ENCODE measurements at places on chromosomes 4 and X.

- no peak for DNase-seq
Observed at GRCh38 chr4:8132947-8133705, 25.5 kb downstream of the ABLIM2 start.

- DNase-seq = no peak
Observed at GRCh38 chrX:151240237-151240636, 63.9 kb downstream of the GPR50 start.

DNA sequence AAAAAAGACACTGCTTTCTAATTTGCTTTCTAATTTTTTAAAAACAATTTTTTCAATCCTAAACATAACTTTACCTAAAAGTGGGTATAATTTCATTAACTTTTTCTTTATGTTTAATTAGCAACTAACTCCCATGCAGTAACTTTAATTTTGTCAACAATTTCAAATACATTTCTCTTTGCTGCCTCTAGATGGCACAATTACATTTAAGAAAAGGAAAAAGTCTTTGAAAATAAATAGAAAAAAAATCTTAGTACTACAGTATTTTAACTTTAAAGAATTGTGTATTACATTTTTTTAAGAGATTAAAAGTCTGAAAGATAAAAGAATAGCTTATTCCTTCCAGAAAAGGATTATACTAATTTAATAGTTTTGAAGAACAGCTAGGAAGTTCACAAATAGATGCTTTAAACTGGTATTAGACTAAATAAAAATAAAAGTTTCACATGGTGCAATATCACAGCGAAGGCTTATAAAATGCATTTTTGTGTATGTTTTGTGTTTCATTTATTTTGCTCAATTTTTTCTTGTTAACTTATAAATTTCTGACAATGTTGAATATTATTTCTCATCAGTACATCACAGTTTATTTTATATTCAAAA lies 105.1 kb downstream of the ADGRA3 start:
- no peak for DNase-seq

GRCh38 chr4:5753766-5754528 lies 42.9 kb downstream of the EVC start:
- no peak for DNase-seq

DNA sequence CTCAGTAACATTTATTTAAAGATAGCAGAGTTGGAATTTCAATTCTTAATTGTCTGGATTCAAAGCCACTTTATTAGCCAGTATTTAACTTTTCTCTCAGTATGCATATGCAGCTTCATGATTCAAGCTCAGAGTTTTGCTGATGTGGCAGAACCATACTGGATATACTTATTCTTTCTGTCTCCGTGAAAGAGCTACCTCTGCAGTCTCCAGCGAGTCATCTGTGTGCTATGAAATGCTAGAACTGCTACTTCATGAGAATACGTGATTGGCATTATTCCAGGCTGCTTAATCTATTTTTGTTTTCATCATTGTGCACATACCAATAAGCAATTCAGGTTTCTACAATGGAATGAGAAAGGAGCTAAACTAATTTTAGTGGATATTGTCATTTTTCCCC lies 743.7 kb downstream of the C4orf33 start:
- no peak for DNase-seq

DNA sequence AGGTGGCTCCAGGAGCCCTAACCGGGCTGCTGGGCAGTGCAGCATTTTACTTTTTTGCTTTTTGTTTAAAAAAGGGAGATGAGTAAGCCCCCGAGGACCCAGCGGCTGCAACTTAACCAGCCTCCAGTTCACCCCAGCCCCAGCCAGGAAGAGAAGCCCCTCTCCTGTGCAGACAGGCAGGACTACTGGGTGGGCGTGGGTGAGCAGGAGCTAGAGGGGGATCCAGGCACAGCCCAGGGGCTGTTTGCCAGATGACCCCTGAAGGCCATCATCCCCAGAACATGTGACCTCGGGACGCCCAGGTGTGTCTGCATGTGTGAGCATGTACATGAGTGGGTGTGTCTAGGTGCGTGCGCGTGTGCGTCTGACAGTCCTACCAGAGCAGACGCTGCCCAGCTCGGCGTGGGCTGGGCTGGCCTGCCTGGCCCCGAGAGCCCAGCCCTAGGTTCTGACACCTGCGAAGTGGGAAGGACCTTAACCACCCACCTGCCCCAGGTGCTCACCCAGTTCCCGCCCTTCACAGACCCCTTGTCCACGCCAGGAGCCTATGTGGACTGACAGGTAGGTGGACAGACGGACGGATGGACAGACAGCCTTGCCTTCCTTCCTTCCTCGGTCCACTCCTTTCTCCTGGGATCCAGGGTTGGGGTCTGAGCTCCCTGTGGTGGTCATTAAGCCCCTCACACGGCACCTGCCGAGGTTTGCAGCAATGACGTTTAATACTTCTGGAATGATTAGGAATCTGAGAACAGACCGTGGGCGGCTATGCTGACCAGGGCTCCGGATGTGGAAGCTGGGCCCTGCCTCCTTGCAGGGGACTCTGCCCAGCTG lies 7.8 kb upstream of the HAUS3 start:
- no peak for DNase-seq

DNA sequence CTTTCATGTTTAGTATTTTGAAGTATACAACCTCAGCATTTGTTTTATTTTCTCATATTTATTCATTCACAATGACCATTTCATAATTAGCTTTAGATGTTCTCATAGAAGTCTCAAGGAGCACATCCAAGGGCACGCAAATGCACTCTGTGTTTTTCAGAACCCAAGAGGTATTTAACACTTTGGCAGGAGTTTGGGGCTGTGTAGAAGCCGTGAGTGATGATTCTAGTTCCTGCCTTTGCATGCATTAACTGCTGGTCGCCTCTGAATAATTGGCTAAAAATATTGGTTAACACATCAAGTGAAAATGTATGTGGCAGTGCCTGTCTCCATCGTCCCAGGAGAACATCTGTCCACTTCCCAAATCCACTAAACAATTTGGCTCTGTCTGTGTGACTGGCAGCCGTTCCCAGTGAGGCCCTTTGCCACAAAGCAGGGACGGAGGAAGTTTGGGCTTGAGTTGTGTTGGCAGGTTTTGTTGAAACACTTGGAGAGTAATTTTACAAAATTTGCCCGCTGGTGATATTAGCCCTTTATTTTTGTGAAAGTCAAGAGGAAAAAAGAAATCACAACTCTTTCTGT lies 730.7 kb upstream of the SLIT2 start:
- DNase-seq = no peak

DNA sequence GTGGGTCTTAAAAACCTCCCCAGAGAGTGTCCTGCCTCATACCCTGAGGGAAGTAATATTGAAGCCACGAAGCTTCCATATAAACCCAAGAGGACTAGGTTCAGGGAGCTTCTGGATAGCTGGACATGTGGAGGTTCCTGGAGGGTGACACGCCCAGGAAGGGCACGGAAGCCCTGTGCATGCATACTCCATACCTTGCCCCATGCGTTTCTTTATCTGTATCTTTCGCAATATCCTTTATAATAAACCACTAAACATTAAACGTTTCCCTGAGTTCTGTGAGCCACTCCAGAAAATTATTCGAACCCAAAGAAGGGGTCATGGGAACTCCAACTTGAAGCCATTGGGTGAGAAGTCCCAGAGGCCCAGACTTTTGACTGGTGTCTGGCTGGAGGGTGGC lies 45.7 kb upstream of the HPF1 start:
- no peak for DNase-seq

- no peak for DNase-seq
Observed at GRCh38 chrX:9257718-9258420, 207.0 kb upstream of the TBL1X start.

- DNase-seq = no peak
Observed at GRCh38 chrX:49838374-49838773, 9.3 kb downstream of the PAGE4 start.

GRCh38 chrX:12412561-12412960 lies 274.3 kb downstream of the FRMPD4 start:
- no peak for DNase-seq

- DNase-seq = no peak
Observed at GRCh38 chr4:28835501-28835900, 1884.7 kb upstream of the PCDH7 start.

GRCh38 chrX:9758021-9758638 lies 7.5 kb downstream of the GPR143 start:
- no peak for DNase-seq

DNA sequence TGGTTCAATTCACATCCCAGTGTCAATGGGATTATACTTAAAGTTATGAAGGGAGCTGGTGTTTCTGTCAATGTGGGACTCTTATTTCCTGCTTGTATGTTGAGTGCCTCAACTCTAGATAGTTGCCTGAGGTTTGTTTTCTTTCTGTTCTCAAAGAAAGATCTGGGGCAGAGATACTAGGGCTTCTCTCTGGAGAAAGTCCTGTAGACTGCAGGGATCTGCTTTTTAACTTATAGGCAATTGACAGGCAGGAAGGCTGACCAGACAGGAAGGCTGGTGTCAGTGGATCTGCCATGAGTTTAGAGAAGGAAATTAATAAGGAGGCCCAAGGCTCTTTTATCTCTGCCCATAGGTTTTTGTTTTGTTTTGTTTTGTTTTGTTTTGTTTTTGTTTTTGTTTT lies 64.0 kb upstream of the PRKX start:
- DNase-seq = no peak

GRCh38 chrX:136189222-136189621 lies 41.9 kb downstream of the FHL1 start:
- no peak for DNase-seq

DNA sequence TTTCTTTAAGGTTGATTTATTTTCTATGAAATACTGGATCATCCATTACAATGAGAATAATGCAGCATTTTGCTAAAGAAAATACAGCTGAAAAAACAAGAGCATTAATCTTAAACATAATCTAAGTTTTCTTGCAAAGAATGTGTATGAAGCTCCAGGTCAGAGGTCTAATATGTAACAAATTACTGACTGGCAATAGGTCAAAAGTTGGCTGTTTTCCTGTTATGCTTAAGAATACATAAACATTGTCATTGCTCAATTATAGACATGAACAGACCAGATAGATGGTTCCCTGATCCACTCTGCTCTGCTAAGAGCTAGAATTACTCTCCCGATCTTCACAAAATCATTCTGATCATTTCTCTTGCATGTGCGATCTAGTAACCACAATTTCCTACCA lies 718.6 kb downstream of the PDHA2 start:
- no peak for DNase-seq

GRCh38 chr4:91422011-91422410 lies 881.8 kb upstream of the GRID2 start:
- no peak for DNase-seq

GRCh38 chr4:1171311-1172227 lies 814 bp downstream of the SPON2 start:
- no peak for DNase-seq

DNA sequence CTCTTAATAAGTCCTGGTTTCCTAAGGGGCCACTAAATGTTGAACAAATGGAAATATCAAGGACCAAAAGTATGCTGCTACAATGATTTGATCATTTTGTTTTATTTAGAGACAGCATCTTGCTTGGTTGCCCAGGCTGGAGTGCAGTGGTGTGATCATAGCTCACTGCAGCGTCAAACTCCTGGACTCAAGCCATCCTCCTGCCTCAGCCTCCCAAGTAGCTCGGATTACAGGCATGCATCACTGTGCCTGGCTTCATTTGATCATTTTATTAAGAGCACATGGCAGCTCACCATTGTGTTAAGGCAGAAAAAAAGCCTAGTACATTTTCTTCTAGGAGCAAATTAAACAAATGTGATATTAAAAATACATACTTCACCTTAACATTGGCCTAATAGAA lies 52.7 kb downstream of the DCLK2 start:
- no peak for DNase-seq

GRCh38 chr4:48546336-48546735 lies 56.3 kb downstream of the ZAR1 start:
- no peak for DNase-seq

DNA sequence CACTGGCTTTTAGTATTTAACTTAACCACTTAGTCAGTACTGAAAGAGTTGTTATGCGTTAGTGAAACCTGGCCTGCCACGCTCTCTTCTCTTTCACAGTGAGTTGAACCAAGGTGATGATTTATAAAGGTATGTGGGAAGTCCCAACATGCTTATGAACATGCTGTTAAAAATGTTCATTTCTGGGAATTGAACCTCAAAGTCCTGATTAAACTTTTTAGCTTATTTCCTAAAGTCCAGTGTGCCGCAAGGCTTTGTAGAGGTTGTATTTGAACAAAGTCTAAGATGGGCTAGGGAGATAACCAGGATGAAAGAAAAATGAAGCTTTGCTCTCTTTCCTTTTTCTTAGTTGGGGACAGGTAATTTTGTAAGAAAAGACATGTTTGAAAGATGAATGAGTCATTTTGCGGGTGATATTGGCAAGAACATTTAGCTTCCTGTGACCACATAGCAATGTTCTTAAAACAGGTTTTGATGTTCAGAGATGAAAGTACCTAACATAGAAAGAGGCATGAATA lies 270.3 kb downstream of the DTHD1 start:
- no peak for DNase-seq

DNA sequence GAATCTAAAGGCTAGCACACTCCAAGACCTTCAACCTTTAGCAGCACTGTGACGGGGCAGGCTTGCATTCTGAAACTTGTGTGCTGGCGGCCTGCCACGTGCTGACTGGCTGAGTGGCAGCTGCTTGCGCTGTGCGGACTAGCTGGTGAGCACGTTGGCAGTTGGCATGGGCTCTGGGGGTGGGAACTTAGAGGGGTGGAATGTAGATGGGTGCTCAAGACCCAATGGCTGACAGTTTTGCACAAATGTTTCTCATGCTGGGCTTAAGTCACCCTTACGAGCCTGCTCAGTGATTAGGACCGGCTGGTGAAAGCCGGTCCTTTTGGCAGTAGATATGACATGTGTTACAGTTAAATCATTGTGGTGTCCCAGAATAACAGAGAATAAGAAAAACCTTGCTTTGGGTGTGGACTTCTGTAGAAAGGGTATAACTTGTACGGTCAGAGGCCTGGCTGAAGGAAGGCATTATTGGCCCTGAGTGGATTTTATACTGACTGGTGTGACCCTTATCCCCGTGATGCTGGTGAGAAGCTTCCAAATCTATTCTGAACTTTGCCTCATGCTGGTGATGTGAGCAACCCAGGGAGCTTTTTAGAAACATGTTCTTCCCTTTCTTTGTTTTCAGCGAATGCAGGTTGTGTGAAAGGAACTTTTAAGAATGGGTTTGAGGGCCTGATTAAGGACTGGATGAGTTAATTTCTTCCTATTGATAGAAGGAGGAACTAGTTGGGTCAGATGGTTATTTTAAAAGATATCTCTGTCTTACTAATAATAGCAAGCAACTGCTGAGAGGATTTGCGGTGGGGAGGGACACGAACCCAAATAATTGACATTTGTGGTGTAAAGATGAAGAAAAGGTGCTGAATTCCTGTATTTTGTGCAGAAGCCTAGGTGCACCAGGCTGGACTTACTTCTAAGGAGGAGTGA lies 107.4 kb upstream of the SLC4A4 start:
- DNase-seq = no peak

DNA sequence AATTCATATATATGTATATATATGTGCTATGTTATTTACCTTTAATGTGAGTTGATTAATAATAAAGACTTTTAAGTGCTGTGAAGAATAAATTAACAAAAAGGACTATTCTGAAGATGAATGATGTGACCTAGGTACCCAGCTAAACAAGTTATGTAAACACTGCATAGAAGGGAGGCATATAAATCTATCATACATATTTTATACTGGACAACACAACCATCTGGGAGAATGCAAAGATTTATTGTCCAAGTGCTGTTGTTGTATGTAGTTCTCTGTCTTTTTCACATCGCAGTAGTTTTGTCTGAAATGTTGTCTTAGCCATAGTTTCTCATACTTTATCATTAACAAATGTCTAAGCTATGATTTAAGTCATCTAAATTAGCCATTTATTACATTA lies 337.6 kb downstream of the PCDH18 start:
- no peak for DNase-seq

All from stimulated activated CD8-positive, alpha-beta memory T cell treated with anti-CD3 and anti-CD28 coated beads, Interleukin-4, amount 100 ng/mL, for 1 hour (primary cell).